Activated naive CD8-positive, alpha-beta T cell treated with anti-CD3 and anti-CD28 coated beads, Interleukin-2, amount 10 ng/mL, durations not matched to agents 7 days and 5 days (primary cell): ENCODE measurements at places on chromosomes 13 and 19.

DNA sequence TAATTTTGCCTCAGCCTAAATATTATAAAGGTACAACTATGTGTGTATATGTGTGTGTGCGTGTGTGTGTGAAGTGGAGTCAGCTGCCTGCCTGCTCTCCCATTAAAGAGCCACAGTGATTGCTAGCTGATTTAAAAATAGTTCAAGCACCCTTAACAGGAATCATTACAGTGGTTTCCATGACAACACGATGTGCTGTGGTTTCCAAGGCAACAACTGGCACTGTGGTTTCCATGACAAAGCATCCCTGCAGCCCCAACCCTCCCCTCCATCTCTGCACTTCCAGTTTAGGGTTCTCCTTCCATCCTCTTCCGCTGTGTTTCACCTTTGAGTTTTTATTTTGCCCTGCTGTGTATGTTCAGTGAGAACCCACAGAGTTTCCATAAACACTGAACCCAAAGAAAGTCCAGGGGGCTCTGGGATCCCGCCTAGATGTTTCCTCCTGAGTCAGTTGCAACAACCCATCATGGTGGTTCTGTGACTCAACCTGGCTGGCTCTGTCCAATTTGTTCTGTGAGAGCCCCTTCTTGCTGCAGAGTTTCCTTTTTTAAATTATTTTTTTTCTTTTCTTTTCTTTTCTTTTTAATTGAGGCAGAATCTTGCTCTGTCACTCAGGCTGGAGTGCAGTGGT is 7.1 kb upstream of the PNMA8A start:
- no peak for DNase-seq

GRCh38 chr19:48479686-48480085 is 10.5 kb downstream of the CYTH2 start:
- DNase-seq = no peak

GRCh38 chr13:98307463-98308085 is 130.5 kb upstream of the RNF113B start:
- DNase-seq = no peak

GRCh38 chr13:51723529-51723928 is 80.4 kb downstream of the DHRS12 start:
- no peak for DNase-seq

GRCh38 chr13:59447846-59448620 is 715.7 kb downstream of the DIAPH3 start:
- DNase-seq = no peak
